ENCODE measurements at places on chromosomes 4 and X. TPM values are rescaled to one million over a fixed set of nuclear protein-coding genes. Genes with fewer than 3 reads are reported as not detected.

KIAA1210 gene
- total RNA-seq = not detected

TECRL gene
- total RNA-seq = not detected

ODAPH gene
- not detected for total RNA-seq

INTU gene
- 4.8 TPM for total RNA-seq

ZNF185 gene
- total RNA-seq = 162 TPM

PDLIM3 gene
- 0.68 TPM for total RNA-seq

NDST3 gene
- total RNA-seq = not detected

HELT gene
- not detected for total RNA-seq

PRICKLE3 gene
- total RNA-seq = 19.5 TPM

PCDH11X gene
- not detected for total RNA-seq

CASK gene
- total RNA-seq = 142 TPM

NKRF gene
- 12.0 TPM for total RNA-seq

PAGE2 gene
- total RNA-seq = not detected

AP1S2 gene
- 18.1 TPM for total RNA-seq

RTL3 gene
- total RNA-seq = not detected

TMPRSS11B gene
- 0.43 TPM for total RNA-seq

PDGFRA gene
- total RNA-seq = not detected

MBNL3 gene
- 10.2 TPM for total RNA-seq

DRP2 gene
- total RNA-seq = under 0.01 TPM

NOX1 gene
- total RNA-seq = not detected

ADGRL3 gene
- 0.36 TPM for total RNA-seq

SOX3 gene
- total RNA-seq = not detected

PF4V1 gene
- total RNA-seq = not detected

F8A3 gene
- 0.34 TPM for total RNA-seq

FGFBP1 gene
- 12.5 TPM for total RNA-seq

HAUS3 gene
- 10.6 TPM for total RNA-seq

HTT-AS gene
- total RNA-seq = not detected

SCFD2 gene
- 37.4 TPM for total RNA-seq

PAGE4 gene
- not detected for total RNA-seq

TAF7L gene
- total RNA-seq = under 0.01 TPM

ADH1B gene
- not detected for total RNA-seq

F9 gene
- not detected for total RNA-seq

ADH6 gene
- not detected for total RNA-seq

BEND2 gene
- total RNA-seq = not detected

Measured in nasal cavity respiratory epithelium epithelial cell of viscerocranial mucosa (primary cell).